ENCODE measurements at places on chromosomes 6 and 20. TPM values are rescaled to one million over a fixed set of nuclear protein-coding genes. Genes with fewer than 3 reads are reported as not detected.

- DNase-seq: peak; percentile 9
Measured at GRCh38 chr6:11198663-11199603, 33.5 kb downstream of the NEDD9 start.

GRCh38 chr6:42970871-42971612, 7.9 kb downstream of the PEX6 start:
- DNase-seq: no peak

- peak; percentile 5 for DNase-seq
Measured at GRCh38 chr6:37354526-37355384, 972 bp downstream of the RNF8 start.

- no peak for DNase-seq
Measured at GRCh38 chr6:20589266-20589665, 55.0 kb downstream of the CDKAL1 start.

GRCh38 chr6:144909753-144910285, 624.7 kb downstream of the UTRN start:
- DNase-seq: no peak

The HLA-DOB gene
- 0.62 TPM for polyA plus RNA-seq

Measured in CD8-positive, alpha-beta memory T cell (primary cell).